ENCODE measurements at places on chromosomes 7 and 10. TPM values are rescaled to one million over a fixed set of nuclear protein-coding genes. Genes with fewer than 3 reads are reported as not detected.

- H3K36me3 ChIP-seq: no peaks in the 10 kb centered on the region
- H3K27ac ChIP-seq: no peak overlapping the region
- no peaks in the 10 kb centered on the region for H3K27me3 ChIP-seq
- no peak overlapping the region for H3K4me3 ChIP-seq
- H3K4me1 ChIP-seq: peaks cover 15% of the 10 kb centered on the region
Measured at GRCh38 chr7:68984306-68984705, 614.0 kb upstream of the AUTS2 start.

The CPN1 gene
- not detected for total RNA-seq

- no peak for DNase-seq
- no peak overlapping the region for H3K27ac ChIP-seq
- H3K4me1 ChIP-seq: no peaks in the 10 kb centered on the region
- H3K36me3 ChIP-seq: no peaks in the 10 kb centered on the region
- H3K27me3 ChIP-seq: no peaks in the 10 kb centered on the region
Measured at GRCh38 chr7:94664023-94664422, 8.1 kb upstream of the SGCE start.

GRCh38 chr7:44796034-44796503 lies 412 bp upstream of the PPIA start:
- H3K36me3 ChIP-seq: peaks cover 31% of the 10 kb centered on the region
- H3K4me3 ChIP-seq: peak overlapping the region; percentile 67
- peaks cover 26% of the 10 kb centered on the region for H3K4me1 ChIP-seq
- no peaks in the 10 kb centered on the region for H3K27me3 ChIP-seq

The SCIN gene
- 0.92 TPM for total RNA-seq

The GDF2 gene
- not detected for total RNA-seq

GRCh38 chr10:49005270-49005669 lies 65.6 kb upstream of the LRRC18 start:
- H3K36me3 ChIP-seq: no peaks in the 10 kb centered on the region
- H3K4me3 ChIP-seq: no peak overlapping the region
- no peaks in the 10 kb centered on the region for H3K4me1 ChIP-seq
- no peak for DNase-seq

The VIM gene
- total RNA-seq: 14.8 TPM

DNA sequence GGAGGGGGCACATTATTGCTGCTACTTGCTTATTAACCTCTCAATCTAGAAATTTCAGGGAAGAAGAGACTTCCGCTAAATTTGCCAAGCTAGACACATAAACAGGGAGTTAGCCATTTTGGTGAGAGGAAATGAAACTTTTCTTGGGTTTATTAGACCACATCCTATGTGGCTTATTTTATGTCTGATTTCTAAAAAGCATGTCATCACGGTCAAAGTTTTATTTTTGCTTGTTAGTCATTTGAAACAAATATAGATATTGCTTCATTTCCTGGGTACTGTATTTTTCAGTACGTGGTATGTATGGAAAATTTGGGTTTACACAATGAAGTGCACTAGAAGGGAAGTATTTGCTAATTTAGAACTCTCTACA lies 144.1 kb downstream of the TCF7L2 start:
- peak; percentile 55 for DNase-seq
- H3K36me3 ChIP-seq: no peaks in the 10 kb centered on the region
- peaks cover 44% of the 10 kb centered on the region for H3K4me1 ChIP-seq
- H3K27me3 ChIP-seq: no peaks in the 10 kb centered on the region
- H3K27ac ChIP-seq: peak overlapping the region; percentile 98

DNA sequence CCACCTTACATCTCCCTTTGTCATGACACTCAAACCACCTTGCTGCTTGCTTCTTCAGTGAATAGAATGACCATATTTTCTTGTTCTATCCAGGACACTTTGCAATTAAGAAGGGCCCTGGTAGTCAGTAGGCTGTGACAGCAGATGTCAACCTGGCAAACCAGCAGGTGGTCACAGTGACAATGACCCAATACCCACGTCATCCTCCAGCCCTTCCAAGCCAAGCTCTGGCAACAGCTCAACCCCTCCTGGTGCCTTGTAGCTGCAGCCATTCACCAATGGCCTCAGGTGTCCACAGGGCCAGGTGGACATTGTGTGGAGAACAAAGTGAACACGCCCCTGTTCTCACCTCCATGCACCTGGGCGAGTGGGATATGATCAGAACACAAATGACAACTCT lies 87.6 kb upstream of the MACROH2A2 start:
- no peaks in the 10 kb centered on the region for H3K4me1 ChIP-seq
- no peak overlapping the region for H3K4me3 ChIP-seq
- no peak for DNase-seq
- no peaks in the 10 kb centered on the region for H3K36me3 ChIP-seq

DNA sequence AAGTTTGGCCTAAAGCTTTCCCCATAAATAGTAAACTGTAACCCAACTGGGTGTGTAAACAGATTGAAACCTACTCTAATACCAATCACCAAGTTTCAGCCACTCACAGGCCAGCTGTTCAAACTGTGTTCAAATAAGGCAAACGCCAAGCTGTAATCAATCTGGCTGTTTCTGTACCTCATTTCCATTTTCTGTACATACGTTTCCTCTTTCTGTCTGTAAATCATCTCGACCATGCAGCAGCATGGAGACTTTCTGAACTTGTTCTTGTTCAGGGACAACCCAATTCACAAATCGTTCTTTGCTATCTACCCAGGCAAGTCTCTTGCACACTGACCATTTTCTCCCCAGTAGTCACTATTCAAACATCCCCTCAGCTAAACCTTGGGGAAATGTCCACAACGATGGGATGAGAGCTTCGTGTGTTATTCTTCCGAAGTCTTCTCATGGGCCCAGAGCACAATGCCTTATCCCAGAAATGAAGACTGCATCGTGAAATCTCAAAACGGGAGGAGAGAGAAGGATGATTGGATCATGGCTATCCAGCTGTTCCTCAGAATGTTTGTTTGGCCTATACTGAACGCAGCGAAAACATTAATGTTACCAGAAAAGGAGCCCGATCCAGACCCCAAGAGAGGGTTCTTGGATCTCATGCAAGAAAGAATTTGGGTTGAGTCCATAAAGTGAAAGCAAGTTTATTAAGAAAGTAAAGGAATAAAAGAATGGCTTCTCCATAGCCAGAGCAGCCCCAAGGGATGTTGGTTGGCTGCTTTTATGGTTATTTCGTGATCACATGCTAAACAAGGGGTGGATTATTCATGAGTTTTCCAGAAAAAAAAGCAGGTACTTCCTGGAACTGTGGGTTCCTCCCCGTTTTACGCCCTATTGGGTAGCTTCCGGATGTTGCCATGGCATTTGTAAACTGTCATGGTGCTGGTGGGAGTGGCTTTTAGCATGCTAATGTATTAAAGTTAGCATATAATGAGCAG lies 86.2 kb downstream of the SLC16A9 start:
- no peaks in the 10 kb centered on the region for H3K4me1 ChIP-seq
- no peaks in the 10 kb centered on the region for H3K27me3 ChIP-seq
- no peaks in the 10 kb centered on the region for H3K36me3 ChIP-seq
- no peak overlapping the region for H3K4me3 ChIP-seq
- H3K27ac ChIP-seq: no peak overlapping the region

DNA sequence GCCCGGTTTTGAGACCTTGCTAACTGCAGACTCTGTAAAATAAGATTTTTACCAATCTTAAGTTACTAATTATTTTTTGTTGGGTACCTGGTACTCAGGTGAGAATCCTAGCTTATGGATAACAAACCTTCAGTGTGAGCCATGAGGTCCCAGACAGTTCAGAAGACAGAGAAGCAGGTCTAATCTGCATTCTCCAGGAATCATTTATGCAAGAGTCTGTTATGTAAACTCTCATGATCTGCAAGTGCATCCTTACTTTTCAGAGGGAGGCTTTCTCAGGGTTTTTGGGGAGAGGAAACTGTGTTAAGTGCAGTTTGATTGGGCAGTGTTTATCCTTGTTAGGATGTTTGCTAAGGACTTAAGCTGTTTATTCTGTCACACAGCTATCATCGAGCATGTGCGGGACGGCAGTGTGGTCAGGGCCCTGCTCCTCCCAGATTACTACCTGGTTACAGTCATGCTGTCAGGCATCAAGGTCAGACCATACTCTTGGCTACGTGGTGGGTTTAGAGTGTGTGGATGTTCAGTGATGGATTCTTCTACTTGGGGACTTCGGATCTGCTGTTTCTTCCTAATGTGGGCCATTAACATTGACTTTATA lies 50.2 kb downstream of the SND1 start:
- H3K36me3 ChIP-seq: peaks cover 33% of the 10 kb centered on the region
- no peak overlapping the region for H3K4me3 ChIP-seq
- no peak overlapping the region for H3K27ac ChIP-seq

DNA sequence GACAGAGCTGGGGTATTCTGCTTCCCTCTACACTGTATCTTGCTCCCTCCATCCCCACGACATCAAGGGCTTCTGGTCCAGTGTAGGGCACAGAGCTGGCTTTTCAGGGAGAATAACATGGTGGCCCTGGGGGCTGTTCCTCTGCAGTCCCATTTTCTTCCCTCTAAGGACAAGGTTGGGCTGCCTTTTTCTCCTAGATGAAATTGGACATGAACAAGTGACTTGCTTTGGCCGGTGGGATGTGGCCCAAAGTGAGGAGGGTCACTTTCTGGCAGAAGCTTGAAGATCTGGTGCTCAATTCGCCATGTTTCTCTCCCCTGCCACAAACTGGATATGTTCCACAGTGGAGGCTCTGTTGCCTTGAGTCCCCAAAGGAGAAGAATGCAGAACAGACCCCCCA lies 235.7 kb downstream of the EMX2 start:
- no peaks in the 10 kb centered on the region for H3K4me1 ChIP-seq
- no peaks in the 10 kb centered on the region for H3K36me3 ChIP-seq
- H3K27me3 ChIP-seq: peaks cover 67% of the 10 kb centered on the region
- H3K27ac ChIP-seq: no peak overlapping the region

The HHEX gene
- total RNA-seq: 5.8 TPM

- no peak overlapping the region for H3K27ac ChIP-seq
- DNase-seq: peak; percentile 7
- 0 out of 2 replicates have a peak, but pooled peaks cover 4% of the 10 kb centered on the region for H3K36me3 ChIP-seq
- no peaks in the 10 kb centered on the region for H3K27me3 ChIP-seq
- no peak overlapping the region for H3K4me3 ChIP-seq
Measured at GRCh38 chr7:30074422-30075030, 46.3 kb downstream of the PLEKHA8 start.

The ARHGEF35 gene
- total RNA-seq: 29.6 TPM

DNA sequence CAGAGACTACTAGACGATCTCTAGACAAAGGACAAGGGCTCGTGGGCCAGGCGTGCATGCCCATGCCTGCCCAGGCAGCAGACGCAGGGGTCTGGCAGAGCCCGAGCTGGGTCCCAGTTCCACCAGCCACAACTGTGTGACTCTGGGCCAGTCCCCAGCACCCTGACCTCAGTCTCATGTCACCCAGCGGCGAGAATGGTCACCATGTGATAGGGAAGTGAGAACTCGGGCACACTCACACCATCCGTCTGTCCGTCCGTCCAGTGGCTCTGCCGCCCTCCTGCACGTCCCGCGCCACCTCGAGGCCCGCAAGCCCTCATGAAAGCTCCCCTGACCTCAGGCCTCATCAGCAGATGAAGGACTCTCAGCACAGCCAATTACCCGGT lies 280.0 kb downstream of the ELFN1 start:
- H3K27me3 ChIP-seq: no peaks in the 10 kb centered on the region
- no peak for DNase-seq
- no peak overlapping the region for H3K4me3 ChIP-seq
- no peaks in the 10 kb centered on the region for H3K4me1 ChIP-seq
- no peak overlapping the region for H3K27ac ChIP-seq
- H3K36me3 ChIP-seq: no peaks in the 10 kb centered on the region

DNA sequence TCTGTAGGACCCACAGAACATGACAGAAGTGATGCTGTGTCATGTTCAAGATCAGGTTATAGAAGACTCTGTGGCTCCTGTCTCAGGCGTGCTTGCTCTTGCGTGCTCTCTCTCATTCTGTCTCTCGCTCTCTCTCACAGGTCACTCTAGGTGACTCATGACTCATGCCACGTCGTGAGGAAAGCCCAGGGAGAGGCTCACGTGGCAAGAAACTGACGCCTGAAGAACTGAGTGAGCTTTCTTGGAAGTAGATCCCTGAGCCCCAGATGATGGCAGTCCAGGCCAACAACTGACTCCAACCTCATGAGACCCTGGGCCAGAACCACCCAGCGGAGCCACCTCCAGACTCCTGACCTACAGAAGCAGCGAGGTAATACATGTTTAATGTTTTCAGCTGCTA lies 103.3 kb downstream of the DNMBP start:
- no peak overlapping the region for H3K4me3 ChIP-seq
- peaks cover 22% of the 10 kb centered on the region for H3K4me1 ChIP-seq
- peak; percentile 88 for DNase-seq
- peaks cover 22% of the 10 kb centered on the region for H3K36me3 ChIP-seq
- peak overlapping the region; percentile 63 for H3K27ac ChIP-seq

- DNase-seq: peak; percentile 78
- no peaks in the 10 kb centered on the region for H3K27me3 ChIP-seq
- H3K4me3 ChIP-seq: no peak overlapping the region
- peaks cover 17% of the 10 kb centered on the region for H3K4me1 ChIP-seq
- H3K27ac ChIP-seq: peak overlapping the region; percentile 59
- H3K36me3 ChIP-seq: no peaks in the 10 kb centered on the region
Measured at GRCh38 chr10:61752111-61753011, 89.6 kb downstream of the CABCOCO1 start.

GRCh38 chr10:60731134-60731885 lies 47.0 kb upstream of the CDK1 start:
- no peaks in the 10 kb centered on the region for H3K27me3 ChIP-seq
- no peak for DNase-seq
- peaks cover 24% of the 10 kb centered on the region for H3K4me1 ChIP-seq
- H3K27ac ChIP-seq: peak overlapping the region; percentile 2
- H3K36me3 ChIP-seq: no peaks in the 10 kb centered on the region
- peak overlapping the region; percentile 70 for H3K4me3 ChIP-seq

The EEPD1 gene
- total RNA-seq: 9.4 TPM

GRCh38 chr7:22667562-22668239 lies 59.3 kb upstream of the IL6 start:
- H3K27ac ChIP-seq: peak overlapping the region; percentile 94
- no peaks in the 10 kb centered on the region for H3K36me3 ChIP-seq
- no peaks in the 10 kb centered on the region for H3K27me3 ChIP-seq
- H3K4me1 ChIP-seq: peaks cover 71% of the 10 kb centered on the region
- H3K4me3 ChIP-seq: no peak overlapping the region

DNA sequence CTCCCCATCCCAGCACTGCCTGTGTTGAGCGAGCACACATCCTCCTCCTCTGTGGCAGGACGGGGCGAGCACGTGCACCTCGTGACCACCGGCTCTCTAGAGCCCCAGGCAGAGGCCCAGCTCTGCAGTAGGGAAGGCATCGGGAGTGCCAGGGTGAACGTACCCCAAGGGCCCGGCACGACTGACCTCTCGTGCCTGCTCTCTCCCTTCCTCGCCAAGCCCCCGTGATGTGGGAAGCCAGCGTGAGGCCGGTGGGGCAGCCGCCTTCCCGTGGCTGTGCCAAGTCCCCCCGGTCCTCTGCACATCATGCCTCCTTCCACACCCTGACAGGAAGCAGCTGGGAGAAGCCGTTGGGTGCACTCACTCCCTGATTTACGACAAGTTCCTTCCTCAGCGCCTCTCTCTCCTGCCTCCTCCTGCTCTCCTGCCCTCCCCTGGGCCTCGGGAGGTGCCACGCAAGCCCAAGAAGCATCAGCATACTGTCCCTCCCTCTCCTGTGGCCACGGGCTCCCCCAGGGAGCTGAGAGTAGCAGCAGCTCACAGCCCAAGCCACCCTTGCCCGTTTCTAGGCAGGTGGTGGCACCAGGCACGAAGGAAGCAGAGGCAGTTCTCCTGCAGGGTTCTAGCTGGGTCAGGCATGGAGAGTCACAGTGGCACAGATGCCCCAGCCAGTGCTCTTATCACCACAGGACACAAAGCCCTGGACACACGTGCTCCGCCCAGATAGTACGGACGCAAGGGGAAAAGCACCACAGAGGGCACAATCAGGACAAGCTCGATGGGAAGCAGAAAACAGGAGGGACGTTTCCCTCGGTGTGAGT lies 47.0 kb downstream of the AMZ1 start:
- H3K36me3 ChIP-seq: peaks cover 20% of the 10 kb centered on the region
- H3K4me1 ChIP-seq: peaks cover 19% of the 10 kb centered on the region
- no peak for DNase-seq
- no peak overlapping the region for H3K27ac ChIP-seq
- H3K4me3 ChIP-seq: no peak overlapping the region
